ENCODE measurements at places on chromosomes 2 and 18. TPM values are rescaled to one million over a fixed set of nuclear protein-coding genes. Genes with fewer than 3 reads are reported as not detected.

The FBXO41 gene
- 3.5 TPM for polyA plus RNA-seq

The NAT8 gene
- not detected for polyA plus RNA-seq

The ATP5F1A gene
- 610 TPM for polyA plus RNA-seq

The LTBP1 gene
- polyA plus RNA-seq, result 564 TPM

The HTR2B gene
- polyA plus RNA-seq, result 0.41 TPM

GRCh38 chr2:231199219-231199618 is 788 bp downstream of the ARMC9 start:
- peak overlapping the region; percentile 83 for H3K4me3 ChIP-seq
- DNase-seq, result no peak
- peaks cover 17% of the 10 kb centered on the region for H3K4me1 ChIP-seq
- no peaks in the 10 kb centered on the region for H3K36me3 ChIP-seq
- H3K27me3 ChIP-seq, result no peaks in the 10 kb centered on the region

GRCh38 chr2:240833724-240834285 is 13.8 kb upstream of the KIF1A start:
- no peaks in the 10 kb centered on the region for H3K4me1 ChIP-seq
- H3K4me3 ChIP-seq, result no peak overlapping the region
- H3K36me3 ChIP-seq, result no peaks in the 10 kb centered on the region
- H3K27me3 ChIP-seq, result no peaks in the 10 kb centered on the region

DNA sequence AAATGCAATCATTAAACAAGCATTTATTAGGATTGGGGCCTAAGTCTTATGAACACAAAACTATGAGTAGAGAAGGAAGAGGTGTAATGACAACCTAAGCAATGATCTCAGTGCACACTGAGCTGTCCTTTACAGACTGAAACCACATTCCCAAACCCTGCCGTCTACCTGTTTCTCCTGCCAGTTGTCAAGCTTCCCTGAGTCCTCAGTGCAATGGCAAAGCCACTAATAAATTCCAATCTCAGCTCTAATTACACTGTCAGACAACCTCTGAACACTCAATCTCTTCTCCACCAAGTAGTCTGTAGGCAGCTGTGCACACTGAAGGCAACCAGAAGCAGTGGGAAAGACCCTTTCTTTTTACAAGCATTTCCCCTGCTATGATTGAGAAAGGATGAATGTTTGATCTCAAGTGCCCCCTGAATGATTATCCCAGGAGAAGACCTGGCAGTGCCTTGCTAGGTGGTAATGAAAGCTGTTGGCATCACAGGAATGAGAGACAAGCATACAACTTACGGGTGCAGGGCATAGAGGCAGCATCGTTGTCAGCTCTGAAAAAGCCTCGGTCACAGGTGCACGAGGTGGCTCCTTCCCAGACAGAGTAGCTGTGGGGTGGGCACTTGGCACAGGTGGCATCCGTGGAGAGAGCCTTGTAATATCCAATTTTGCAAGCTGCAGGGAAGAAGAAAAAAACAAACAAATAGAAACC is 71.4 kb downstream of the EPHA4 start:
- no peaks in the 10 kb centered on the region for H3K36me3 ChIP-seq
- DNase-seq, result no peak
- H3K4me1 ChIP-seq, result no peaks in the 10 kb centered on the region

DNA sequence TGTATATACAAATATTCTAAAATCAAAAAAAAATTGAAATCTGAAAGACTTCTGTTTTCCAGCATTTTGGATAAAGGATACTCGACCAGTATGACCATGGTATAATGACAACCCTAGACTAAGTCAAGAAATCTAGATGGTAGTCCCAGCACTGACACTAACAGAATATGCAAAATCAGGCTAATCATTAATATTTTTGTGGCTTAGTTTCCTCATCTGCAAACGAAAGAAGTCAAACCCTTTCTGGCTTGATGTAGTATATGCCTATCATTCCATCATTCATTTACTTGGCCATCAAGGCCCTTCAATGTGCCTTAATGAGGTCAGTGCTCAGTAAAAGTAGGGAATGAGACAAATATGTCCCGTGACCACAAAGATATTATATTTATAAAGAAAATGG is 83.5 kb downstream of the NCKAP5 start:
- no peak overlapping the region for H3K4me3 ChIP-seq
- H3K36me3 ChIP-seq, result no peaks in the 10 kb centered on the region
- H3K4me1 ChIP-seq, result no peaks in the 10 kb centered on the region
- no peak for DNase-seq
- H3K27me3 ChIP-seq, result no peaks in the 10 kb centered on the region

- no peak for DNase-seq
- H3K4me1 ChIP-seq, result peaks cover 6% of the 10 kb centered on the region
- no peak overlapping the region for H3K4me3 ChIP-seq
Measured at GRCh38 chr2:159169187-159169586, 117.3 kb downstream of the WDSUB1 start.

DNA sequence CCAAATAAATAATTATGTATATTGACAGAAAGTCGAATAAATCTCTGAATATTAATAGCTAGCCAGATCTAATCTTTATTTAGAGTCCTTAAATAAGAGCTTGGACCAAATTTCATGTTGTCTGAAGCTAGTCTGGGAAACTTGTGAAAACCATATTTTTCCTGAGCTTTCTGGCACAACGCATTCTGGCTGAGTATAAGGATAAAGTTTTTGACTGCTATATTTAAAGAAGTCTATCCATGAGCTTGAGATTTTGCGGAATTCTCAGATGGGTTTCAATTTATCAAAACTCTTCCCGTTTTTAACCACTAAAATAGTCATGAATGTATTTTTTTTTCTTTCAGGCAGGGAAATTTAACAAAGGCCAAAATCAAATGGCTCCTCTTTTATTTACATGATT is 23.8 kb downstream of the FAP start:
- H3K4me1 ChIP-seq, result no peaks in the 10 kb centered on the region
- no peak for DNase-seq
- H3K27ac ChIP-seq, result no peak overlapping the region

- no peak for DNase-seq
- no peak overlapping the region for H3K4me3 ChIP-seq
- no peaks in the 10 kb centered on the region for H3K36me3 ChIP-seq
- no peak overlapping the region for H3K27ac ChIP-seq
- H3K27me3 ChIP-seq, result no peaks in the 10 kb centered on the region
Measured at GRCh38 chr18:45505497-45506206, 109.6 kb upstream of the SLC14A2 start.

GRCh38 chr2:145623136-145623535 is 1103.2 kb upstream of the ZEB2 start:
- no peaks in the 10 kb centered on the region for H3K36me3 ChIP-seq
- no peak overlapping the region for H3K4me3 ChIP-seq
- no peak for DNase-seq
- no peak overlapping the region for H3K27ac ChIP-seq
- no peaks in the 10 kb centered on the region for H3K27me3 ChIP-seq
- H3K4me1 ChIP-seq, result peaks cover 7% of the 10 kb centered on the region

DNA sequence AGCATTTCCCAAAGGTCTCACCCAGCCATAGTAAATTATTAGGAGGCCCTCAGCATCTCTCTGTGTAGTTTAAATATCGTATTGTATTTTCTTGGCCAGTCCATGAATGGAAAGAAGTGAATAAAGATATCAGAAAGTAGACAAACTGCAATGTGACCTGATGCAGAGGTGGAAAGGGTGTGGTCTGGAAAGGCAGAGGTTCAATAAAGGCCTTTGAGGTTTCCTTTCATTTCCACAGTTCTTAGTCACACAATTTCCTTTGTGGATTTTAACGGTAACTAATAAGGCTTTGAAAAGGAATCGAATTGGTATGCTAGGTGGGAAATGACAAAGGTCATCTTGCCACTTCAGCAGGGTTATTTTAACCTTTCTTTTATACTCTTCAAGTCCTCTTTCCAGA is 20.1 kb upstream of the WIPF1 start:
- H3K4me3 ChIP-seq, result no peak overlapping the region
- no peaks in the 10 kb centered on the region for H3K27me3 ChIP-seq
- no peak overlapping the region for H3K27ac ChIP-seq
- peaks cover 15% of the 10 kb centered on the region for H3K36me3 ChIP-seq

GRCh38 chr2:48601349-48601748 is 16.3 kb upstream of the GTF2A1L start:
- no peaks in the 10 kb centered on the region for H3K4me1 ChIP-seq
- H3K4me3 ChIP-seq, result no peak overlapping the region
- DNase-seq, result no peak
- no peaks in the 10 kb centered on the region for H3K27me3 ChIP-seq
- no peak overlapping the region for H3K27ac ChIP-seq
- H3K36me3 ChIP-seq, result no peaks in the 10 kb centered on the region

DNA sequence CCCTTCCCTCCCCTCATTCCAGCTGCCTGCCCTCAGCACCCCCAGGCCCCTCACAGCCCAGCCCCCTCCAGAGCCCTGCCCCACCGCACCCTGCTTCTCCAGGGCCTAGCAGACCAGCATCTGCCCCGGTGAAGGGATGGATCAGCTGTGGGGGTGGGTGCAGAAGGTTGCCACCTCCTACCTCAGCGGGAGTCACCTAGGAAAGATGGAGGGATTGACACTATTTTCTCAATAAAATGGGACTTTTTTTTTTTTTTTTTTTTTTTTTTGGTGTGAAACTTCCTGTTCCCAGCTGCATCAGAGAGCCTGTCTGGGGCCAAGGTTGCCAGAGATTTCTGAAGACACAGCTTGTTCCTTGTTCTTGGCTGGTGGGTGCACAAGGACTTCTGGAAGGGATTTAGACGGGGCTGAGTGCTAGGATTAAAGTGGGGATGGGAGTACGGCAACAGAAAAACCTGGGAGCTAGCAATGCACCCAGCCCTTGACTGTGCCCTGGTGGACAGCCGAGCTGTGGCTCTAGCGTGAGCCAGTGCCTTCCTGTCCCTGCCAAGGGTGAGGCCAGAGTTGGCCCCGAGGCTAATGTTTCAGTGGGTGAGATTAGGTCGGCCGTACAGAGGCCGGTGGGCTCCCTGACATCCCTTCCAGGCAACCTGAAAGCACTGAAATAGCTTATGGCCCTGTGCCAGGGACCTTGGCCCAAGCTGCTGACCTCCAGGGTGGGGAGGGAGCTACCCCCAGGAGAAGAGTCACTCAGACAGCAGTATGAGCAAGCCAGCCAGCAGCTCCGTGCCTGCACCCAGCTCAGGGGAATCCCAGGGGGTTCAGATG is 4.6 kb downstream of the B3GNT7 start:
- H3K4me1 ChIP-seq, result peaks cover 20% of the 10 kb centered on the region
- no peak overlapping the region for H3K4me3 ChIP-seq
- H3K27me3 ChIP-seq, result no peaks in the 10 kb centered on the region
- H3K27ac ChIP-seq, result no peak overlapping the region
- DNase-seq, result peak; percentile 88
- H3K36me3 ChIP-seq, result no peaks in the 10 kb centered on the region
